Left renal pelvis (tissue), 4 donors: ENCODE measurements at places on chromosomes 7 and 10. TPM values are rescaled to one million over a fixed set of nuclear protein-coding genes. Genes with fewer than 3 reads are reported as not detected.

Gene TRIM24
- polyA plus RNA-seq: 43.1 TPM

Gene KMT2E
- polyA plus RNA-seq: 60.7 TPM

Gene GRID1
- polyA plus RNA-seq: 5.4 TPM

DNA sequence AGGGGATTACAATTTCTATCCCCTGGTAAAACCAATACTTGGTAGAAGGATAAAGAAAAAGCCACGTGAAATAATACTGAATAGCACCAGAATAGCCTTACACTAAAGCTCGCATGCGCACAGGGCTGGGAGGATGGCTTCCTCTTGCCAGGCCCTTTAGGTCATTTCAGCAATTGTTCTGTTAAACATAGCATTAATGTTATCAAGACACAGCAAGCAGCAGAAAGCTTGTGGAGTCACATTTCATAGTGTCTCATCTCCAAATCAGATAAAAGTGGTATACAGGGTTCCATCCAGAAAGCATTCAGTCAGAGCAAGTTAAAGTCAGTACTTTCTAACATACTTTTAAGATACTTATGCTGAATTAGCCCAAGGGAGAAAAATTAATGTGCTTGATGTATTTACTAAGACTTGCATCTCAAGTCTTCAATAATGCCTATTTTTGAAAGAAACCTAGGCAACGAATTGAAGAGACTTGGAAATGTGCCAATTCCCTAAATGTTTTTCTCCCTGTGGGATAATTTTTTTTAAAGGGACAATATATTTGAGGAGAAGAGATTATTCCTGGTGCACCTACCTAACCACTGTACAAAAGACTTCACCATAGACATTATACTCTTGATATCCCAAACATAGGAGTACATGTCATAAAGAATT lies 14.3 kb upstream of the NPM3 start:
- DNase-seq: no peak

DNA sequence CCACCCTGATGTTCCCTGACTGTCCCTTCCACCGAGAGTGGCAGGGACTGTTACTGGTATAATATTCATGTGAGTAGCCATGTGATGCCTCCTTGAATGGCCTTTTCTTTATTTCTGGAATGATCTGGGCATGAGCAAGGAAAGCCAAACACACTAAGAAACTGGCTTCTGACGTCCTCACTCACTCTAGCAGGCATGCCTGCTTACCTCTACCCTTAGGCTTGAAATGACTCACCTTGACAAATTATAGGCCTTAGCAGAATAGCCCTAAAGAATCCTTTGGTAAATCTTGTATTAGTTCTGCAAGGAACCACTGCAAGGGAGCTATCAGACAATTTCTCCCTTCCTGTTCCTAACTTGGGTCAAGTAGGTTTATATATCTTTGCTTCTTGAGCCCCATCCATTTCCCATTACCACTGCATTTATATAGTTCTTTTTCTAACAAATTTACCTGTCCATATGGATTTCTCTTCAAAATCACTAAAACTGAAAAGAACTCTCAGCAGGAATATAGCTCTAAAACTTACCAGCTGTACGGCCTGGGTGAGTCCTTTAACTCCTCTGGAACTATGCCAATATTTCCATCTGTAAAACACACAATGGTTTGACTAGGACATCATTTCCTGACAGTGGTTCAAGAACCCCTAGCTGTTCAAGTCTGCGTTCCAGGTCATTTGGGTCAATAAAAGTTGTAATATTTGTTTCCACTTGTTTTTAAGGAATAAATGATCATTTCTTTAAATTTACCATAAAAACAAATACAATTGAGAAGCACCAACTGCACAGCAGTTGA lies 13.0 kb upstream of the NDUFA5 start:
- no peak for DNase-seq

- DNase-seq: no peak
These were observed 64.0 kb downstream of the SYPL1 start for GRCh38 chr7:106047818-106048705.

DNA sequence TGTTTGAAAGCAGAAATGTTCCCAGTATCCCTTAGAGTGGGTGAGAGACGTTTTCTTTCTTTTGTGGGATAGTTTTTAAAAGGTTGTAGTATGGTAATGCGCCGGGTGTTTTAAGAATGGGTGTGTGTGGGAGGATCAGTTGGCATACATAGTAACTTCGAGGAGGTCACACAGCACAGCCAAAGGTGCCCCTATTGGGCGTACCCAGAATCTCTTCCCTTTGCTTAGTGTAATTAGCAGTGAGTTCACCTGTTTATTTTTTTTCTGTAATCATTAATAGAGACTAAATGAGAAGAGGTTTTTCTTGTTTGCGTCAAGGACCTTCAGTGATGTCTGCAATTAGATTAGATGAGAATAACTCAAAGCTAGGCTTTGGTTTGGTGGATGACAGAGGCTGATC lies 1.5 kb downstream of the PLEKHA8 start:
- DNase-seq: no peak

DNA sequence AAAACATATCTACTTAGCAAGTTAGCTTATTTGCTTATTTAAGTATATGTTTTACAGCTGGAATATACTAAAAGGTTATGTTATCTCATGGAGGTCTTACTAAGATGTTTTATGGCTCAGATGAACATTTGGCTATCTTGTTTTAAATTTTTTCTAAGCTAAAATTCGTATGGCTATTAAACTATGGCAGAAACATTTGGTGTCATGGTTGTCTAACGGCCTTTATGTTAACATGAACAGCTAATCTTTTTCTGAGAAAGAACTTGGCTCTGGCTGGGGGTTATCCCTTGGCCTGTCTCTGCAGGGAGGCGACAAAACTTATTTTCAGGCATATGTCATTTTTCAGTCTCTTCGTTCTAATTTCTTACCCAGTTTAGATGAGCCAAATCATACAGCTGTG lies 101.5 kb upstream of the MTPN start:
- DNase-seq: no peak
